Fibroblast of skin of right biceps (primary cell): ENCODE measurements at places on chromosomes 1 and 21.

DNA sequence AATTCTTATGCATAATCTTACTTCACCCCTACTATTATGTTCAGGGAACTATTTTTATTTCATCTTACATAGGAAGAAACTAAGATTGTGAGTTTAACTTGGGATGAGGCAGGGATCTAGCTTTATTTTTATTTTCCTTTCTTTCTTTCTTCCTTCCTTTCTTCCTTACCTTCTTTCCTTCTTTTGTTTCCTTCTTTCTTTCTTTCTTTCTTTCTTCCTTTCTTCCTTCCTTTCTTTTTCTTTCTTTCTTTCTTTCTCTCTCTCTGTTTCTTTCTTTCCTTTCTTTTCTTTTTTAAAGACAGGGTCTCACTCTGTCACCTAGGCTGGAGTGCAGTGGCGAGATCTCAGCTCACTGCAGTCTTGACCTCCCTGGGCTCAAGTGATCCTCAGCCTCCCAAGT lies 28.9 kb downstream of the NEK2 start:
- DNase-seq: no peak

GRCh38 chr1:195188821-195189220 lies 1419.4 kb downstream of the KCNT2 start:
- DNase-seq: peak; percentile 58

DNA sequence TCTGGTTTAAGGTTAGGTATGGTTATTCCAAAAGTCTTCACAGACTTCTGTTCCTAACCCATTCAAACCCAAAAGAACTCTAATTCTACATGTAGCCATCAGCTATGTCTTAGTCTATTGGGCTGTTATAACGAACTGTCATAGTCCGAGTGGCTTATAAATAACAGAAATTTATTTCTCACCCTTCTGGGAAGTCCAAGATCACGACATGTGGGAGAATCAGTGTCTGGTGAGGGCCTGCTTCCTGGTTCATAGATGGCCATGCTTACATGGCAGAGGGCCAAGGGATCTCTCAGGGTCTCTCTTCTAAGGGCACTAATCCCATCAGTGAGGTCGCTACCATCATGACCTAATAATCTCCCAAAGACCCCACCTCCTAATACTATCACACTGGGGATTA lies 103.0 kb upstream of the PPP2R5A start:
- DNase-seq: no peak

GRCh38 chr1:39652105-39652504 lies 12.7 kb upstream of the HEYL start:
- no peak for DNase-seq

GRCh38 chr1:68173283-68173935 lies 58.9 kb downstream of the WLS start:
- peak; percentile 4 for DNase-seq

GRCh38 chr1:226814751-226815537 lies 55.5 kb upstream of the PSEN2 start:
- peak; percentile 66 for DNase-seq

- DNase-seq: no peak
Observed at GRCh38 chr1:183363972-183364371, 54.2 kb downstream of the NMNAT2 start.

DNA sequence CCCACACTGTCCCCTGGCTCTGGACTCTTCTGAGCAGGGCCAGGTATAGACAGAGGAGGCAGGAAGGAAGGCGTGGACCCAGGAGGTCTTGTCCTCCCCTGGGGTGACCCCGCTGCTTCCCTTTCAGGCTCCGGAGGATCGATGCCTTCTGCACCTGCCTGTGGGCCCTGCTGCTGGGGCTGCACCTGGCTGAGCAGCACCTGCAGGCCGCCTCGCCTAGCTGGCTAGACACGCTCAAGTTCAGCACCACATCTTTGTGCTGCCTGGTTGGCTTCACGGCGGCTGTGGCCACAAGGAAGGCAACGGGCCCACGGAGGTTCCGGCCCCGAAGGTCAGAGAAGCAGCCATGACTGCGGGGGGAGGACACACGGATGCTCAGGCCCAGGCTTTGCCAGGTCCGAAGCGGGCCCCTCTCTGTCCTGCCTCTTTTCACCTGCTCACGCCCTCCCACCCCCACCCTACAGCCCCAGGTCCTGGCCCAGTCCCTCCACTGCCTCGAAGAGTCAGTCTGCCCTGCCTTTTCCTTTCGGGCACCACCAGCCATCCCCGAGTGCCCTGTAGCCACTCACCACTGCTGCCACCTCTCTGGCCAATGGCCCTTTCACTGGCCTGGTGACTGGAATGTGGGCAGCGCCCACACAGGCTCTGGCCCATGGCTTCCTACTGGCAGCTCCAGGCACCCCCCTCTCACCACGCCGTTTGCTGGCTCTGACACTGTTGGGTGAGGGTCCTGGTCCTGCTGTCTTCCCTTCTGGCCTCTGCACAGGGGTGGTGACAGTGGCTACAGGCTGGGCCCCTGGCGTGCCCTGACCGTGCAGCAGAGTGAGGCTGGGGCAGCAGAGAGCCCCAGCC lies 13.5 kb downstream of the TMEM201 start:
- no peak for DNase-seq

GRCh38 chr1:179441501-179441900 lies 75.7 kb downstream of the AXDND1 start:
- DNase-seq: no peak

GRCh38 chr1:232471250-232471649 lies 158.7 kb downstream of the SIPA1L2 start:
- peak; percentile 6 for DNase-seq

GRCh38 chr1:246691622-246692495 lies 32.4 kb upstream of the SCCPDH start:
- no peak for DNase-seq

- no peak for DNase-seq
Observed at GRCh38 chr1:96488777-96489176, 232.8 kb upstream of the PTBP2 start.

- no peak for DNase-seq
Observed at GRCh38 chr1:57683037-57683942, 259.4 kb upstream of the DAB1 start.

- DNase-seq: peak; percentile 45
Observed at GRCh38 chr1:8670371-8670818, 147.0 kb downstream of the RERE start.
